Caco-2 (cell line): ENCODE measurements at places on chromosomes 3 and 15. TPM values are rescaled to one million over a fixed set of nuclear protein-coding genes. Genes with fewer than 3 reads are reported as not detected.

DNA sequence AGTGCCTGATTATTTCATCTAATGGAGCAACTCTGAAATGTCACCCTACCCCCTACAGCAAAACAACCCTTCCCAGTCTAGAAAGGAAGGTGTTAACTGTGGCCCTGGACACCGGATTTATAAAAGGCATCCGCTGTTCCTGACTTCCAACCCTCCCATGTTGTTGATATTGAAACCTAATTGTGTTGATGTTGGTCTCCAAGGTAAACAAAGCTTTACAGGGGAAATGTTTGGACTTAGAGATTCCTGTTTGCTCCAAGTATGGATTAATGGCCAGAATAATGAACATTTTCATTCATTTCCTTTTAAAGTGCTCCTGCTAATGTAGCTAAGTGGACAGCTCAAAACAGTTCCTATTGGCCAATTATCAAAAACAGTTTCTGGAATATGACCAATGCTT lies 19.4 kb upstream of the LMCD1 start:
- DNase-seq: no peak

DNA sequence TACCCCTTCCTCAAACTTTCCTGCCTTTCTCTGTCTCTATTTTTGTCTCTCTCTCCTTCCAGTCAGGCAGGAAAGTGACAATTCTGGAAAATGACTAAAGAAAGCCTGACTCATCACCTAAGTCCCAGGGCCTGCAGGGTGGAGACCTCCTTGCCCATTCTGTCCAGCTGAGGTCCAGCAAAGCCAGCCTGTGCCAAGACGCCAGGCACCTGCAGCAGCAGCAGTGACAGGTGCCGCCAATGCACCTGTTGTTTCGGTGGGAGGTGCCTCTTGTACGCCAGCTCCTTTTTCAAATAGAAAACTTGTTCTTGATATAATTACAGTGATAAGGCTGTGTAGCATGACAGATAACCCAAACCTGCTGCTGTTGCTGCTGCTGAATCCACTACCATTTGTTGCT lies 501.3 kb downstream of the NTRK3 start:
- DNase-seq: no peak

The CHRM5 gene
- not detected in 2 replicates for total RNA-seq

GRCh38 chr3:58560771-58561311 lies 16.4 kb downstream of the FAM107A start:
- DNase-seq: peak; percentile 86

DNA sequence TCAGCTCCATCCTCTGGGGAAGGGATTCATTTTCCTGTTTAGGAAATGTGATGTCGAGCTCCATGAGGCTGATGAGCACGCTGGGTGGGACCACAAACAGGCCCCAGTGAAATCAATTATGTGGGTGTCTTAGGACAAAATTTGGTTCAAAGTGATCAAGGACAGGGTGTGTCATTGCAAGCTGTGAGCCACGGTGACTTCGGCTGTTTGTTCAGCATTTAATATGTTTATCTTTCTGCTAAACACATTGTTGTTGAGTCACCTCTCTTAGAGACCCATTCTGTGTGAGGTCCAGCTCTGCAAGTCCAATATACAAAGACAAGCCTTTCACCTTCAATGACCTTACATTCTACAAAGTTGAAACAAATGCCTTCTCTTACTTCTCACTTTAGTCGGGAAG lies 41.3 kb downstream of the SSR3 start:
- no peak for DNase-seq
